Ecto neural progenitor cell (in vitro differentiated cells): ENCODE measurements at places on chromosomes 2 and 18.
A peak's percentile ranks its signal among the peaks of the same experiment; 100 is the strongest.

DNA sequence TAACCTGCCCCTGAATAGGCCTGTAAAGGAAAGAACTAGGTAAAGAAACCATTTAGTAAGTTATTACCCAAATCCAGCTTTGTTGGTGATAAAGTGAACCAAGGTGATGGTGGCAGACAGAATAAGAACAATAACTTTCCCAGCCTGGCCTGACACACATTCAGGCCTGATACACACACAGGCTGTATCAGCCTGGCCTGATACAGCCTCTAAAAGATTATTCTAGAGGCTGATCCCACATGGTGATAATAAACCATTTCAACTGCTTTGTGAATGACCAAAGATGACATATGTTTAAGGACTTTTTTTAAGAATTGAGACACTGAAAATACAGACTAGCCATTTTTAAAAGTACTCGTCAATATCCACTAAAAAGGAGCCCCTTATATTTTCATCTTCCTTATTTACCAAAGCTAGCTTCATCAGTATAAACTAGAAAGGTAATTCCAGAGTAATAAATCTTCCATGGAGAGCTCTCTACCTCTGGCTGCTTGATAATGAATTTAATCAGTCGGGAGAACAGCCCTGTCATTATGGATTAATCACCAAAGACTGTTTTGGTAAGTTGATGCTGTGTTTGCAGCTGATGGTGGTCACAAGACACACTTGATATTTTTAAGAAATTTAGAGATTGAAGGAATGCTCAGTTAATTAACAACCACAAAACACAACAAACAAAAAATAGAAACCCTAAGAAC lies 77.2 kb downstream of the SLC8A1 start:
- DNase-seq, result no peak

DNA sequence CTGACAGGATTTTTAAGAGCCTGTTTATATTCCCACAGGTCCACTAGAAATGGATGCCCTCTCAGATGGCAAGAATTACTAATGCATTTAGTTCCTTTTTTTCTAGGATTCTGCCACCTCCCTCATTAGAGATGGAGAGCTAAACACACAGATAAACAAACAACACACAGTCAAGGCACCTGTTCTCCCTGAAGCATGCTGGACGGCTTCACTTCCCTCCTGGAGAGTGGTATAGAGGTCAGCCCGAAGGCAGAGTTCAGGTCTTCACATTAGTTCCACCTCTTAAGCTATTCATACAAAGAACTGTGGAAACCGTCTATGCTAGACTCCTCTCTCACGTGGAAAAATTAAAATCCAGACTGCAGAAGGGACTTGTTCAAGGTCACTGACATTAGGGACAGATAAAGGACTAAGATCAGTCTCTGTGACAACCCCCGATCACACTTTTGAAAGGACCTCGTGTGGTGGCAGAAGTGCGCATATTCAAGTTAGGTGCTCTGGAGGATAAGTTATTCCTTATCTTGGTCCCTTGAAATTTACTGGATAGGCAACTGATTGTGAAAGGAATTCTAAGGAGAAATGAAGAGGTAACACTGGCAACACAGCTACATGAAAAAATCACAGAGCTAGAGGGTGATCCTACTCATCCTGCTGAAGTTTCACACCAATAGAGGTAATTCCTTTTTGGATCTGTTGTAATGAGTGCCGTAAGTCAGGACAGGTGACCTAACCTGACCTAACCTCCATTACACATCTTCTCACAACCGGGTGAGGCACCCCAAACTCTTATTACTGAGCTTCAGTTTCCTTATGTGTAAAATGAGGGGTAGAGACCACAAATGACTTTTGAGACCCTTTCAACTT lies 75.1 kb downstream of the SPRED2 start:
- no peak for DNase-seq

DNA sequence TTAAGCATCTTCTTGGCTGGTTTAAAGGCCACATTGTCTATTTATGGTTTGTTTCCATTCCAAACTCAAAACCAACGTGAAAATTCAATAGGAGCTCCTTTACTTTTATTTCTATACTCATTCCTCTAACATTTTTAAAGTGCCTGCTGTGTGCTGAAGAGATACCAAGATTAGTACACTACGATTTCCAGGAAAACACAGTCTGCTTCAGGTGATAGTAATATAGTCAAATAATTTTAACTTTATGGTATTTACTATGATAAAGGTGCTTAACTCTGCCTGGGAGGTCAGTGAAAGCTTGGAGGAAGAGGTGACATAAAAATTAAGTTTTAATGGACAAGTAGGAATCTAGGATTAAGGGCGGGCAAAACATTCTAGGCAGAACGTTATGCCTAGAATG lies 121.4 kb downstream of the KIAA1328 start:
- no peak for DNase-seq

GRCh38 chr2:85091838-85092237 lies 41.4 kb upstream of the TCF7L1 start:
- DNase-seq, result no peak

- DNase-seq, result no peak
These were observed 65.6 kb downstream of the RAPH1 start for GRCh38 chr2:203469546-203469945.

GRCh38 chr2:72211777-72212485 lies 64.3 kb upstream of the CYP26B1 start:
- DNase-seq, result no peak

GRCh38 chr2:84393829-84394228 lies 65.3 kb downstream of the SUCLG1 start:
- DNase-seq, result no peak

DNA sequence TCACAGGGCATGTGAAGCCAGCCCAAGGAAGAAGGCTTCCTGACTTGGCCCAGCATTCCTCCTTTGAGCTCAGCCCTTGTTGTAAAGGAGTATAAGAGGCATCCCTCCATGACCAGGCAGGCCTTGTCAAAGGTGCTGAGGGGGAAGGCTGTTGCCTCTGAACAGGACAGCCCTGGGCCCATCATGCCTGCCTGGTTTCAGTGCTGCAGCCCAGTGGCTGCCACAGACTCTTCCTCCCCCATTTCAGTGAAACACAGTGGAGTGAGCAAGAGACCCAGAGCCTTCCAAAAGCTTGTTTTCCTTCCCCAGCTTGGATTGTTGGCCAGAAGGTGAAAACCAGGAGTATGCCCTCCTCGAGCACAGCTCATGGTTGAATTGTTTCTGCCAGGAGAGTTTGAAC lies 19.9 kb upstream of the RPL37A start:
- no peak for DNase-seq

GRCh38 chr2:19409046-19409445 lies 50.6 kb upstream of the OSR1 start:
- DNase-seq, result no peak

DNA sequence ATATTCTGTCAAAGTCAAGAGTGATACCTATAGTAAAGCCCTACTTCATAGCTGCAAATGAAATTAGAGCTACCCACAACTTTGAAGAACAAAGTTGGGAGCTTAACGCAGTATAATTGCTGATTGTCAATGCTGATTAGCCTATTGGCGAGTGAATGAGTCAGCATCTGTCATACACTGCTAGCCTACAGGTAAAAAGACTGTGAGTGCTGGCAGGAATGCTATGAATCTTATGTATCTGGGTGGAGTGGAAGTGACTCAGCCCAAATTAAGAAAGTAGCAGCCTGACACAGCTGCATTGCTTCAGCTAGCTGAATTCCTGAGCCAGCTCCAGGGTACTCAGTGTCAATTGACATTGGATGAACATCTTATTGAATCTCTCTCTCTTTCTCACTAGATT lies 179.4 kb upstream of the DCC start:
- DNase-seq, result no peak

DNA sequence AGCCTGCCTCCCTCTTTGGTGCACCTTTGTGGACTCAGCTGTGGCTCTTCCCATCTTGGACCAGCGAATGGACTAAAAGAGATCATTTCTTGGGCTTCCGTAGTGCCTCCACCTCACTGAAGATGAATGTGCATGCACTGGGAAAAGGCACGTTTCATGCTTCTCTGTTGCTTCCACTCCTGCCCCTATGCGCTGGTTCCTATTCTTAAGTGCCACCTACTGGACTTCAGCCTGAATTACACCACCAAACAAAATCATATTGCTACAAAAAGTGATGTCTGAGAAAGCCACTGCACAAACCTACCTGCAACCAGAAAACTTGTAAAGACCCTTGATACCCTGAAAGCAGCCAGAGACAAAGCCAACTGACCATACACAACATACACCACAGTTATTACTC lies 695.6 kb downstream of the TSN start:
- no peak for DNase-seq

GRCh38 chr18:36467614-36468013 lies 170.1 kb downstream of the FHOD3 start:
- DNase-seq, result no peak

DNA sequence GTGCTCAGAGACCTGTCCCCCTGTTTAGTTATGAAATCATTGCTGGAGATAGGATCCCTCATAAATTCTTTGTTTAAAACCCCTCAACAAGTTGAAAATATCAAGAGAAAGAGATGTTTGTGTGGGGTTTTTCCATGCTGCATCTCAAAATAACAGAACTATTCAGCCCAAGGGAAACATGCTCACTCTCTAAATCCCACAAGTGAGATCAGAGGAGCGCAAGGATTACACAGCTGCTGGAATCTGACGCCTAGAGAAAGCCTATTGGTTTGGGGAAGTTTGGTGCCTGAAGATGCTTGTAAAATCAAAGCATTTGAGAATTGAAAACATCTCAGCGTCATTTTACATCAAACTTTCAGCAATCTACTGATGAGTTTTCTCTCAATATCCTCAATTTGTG lies 7.9 kb downstream of the FSHR start:
- DNase-seq, result no peak

DNA sequence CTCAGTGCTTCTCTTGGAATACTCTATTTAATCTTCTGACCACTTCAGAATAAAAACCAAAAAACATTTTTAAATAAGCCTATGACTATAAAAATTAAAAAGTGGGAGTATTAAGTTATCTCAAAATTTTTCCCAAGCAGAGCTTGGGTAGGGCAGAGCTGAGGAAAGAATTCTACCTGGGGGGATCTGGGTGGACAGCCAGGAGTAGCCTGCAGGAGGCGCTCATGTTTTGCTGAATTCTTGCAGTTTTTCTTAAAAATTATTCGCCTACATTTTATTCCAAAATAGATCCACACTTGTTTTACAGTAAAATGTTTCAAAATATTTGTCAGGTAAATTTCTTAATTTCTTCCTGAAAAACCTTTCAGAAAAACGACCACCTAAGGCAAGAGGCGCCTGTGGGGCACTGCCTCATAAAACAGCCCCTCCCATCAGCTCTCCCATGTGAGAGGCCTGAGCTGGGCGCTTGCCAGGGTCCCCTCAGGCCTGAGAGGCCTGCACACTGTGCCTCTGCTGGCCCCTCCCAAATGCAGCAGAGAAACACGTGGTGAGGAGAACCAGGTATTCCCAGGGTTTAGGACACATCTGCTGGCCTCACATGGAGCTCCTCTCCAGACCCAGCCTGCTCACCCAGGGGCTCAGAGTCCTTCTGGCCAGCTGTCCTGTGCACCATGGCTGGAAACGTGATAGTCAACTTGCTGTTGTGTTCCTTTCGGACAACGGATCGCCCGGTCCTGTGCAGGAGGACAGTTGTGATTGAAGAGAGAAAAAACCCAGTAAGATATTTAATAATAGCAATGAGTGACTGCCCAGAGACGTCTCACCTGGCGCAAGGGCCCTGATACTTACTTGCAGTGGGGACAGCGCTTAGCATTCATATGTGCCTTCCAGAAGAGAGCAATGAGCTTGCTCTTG lies 17.5 kb downstream of the POLR1A start:
- no peak for DNase-seq

DNA sequence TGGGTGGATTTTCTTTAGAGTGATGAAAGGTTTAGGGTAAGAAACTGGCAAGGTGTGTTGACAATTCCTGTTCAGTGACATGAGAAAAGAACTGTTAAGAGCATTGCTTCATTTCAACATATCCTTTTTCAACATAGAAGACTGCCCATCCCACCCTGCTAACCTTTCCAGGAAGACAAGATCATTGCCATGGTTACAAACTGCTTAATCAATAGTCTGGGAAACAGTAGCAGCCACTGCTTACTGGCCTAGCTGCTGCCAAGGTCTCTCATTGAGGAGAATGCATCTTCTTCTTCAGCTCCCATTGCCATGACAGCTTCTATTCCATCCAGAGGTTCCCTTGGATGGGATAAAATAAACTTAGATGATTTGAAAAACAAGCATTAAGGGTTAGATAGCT lies 212.1 kb downstream of the LRRTM1 start:
- no peak for DNase-seq

DNA sequence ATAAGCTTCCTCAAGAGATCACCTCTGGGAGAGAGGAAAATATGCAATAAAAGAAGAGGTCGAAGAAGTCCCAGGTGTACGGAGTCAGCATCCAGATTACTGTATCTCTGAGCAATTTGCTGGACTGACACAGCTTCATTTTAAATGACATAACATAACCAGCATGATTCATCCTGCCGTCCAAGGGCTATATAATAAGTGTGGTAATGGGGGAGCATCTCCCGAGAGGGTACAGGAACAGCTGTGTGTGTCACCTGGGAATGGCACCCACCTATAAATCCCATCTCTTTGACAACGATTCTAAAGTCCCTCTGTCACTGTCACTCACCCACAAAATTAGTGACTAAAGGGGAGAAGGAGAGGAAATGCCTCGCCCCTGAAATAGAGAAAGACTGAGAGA lies 19.3 kb upstream of the FZD7 start:
- DNase-seq, result no peak

DNA sequence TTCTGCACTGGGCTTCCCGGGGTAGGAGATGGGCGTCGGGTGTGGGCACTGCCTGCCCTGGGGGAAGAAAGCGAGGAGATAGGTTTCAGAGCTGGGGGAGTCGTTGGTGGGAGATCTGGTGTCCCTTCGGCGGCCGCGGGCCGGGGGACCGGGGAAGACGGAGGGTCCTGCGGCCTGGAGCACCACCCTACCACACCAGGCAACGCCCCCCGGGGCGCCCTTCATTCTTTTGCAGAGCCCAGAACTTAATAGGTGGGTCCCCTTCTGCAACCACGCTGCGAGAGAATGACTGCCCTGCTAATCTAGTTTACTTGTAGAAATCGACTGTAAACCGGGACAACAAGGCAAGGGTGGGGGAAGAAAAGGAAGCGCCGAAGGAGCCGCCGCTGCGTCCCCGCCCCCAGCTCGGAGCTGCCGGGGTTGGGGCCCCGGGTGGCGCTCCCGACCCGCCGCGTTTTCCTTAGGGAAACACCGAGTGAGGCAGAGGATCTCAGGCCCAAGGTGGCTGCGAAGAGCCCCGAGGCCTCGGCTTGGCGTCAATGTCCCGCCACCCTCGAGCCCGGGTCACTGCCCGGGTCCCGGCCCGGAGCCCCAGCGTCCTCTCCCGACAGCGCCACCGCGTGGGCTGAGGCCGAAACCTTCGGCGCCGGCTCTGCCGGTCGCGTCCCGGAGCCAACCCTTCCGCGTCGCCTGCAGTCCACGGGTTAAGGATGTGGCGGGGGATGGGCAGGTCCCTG lies 5.4 kb upstream of the SATB2 start:
- peak; percentile 91 for DNase-seq

- no peak for DNase-seq
These were observed 114.6 kb downstream of the FMNL2 start for GRCh38 chr2:152449578-152449977.
